Progenitor cell of endocrine pancreas (in vitro differentiated cells): ENCODE measurements at places on chromosomes 1 and 21.

- DNase-seq, result no peak
Observed at GRCh38 chr1:108678706-108679105, 13.4 kb upstream of the PRPF38B start.

GRCh38 chr1:172041742-172042141 is 200.4 kb downstream of the DNM3 start:
- no peak for DNase-seq

GRCh38 chr1:230120289-230120920 is 53.4 kb downstream of the GALNT2 start:
- DNase-seq, result no peak

- no peak for DNase-seq
Observed at GRCh38 chr1:33150522-33150921, 31.3 kb downstream of the TRIM62 start.

- DNase-seq, result no peak
Observed at GRCh38 chr1:95002540-95003432, 70.0 kb downstream of the ALG14 start.
